GM03348 (cell line): ENCODE measurements at places on chromosomes 16 and 17.

DNA sequence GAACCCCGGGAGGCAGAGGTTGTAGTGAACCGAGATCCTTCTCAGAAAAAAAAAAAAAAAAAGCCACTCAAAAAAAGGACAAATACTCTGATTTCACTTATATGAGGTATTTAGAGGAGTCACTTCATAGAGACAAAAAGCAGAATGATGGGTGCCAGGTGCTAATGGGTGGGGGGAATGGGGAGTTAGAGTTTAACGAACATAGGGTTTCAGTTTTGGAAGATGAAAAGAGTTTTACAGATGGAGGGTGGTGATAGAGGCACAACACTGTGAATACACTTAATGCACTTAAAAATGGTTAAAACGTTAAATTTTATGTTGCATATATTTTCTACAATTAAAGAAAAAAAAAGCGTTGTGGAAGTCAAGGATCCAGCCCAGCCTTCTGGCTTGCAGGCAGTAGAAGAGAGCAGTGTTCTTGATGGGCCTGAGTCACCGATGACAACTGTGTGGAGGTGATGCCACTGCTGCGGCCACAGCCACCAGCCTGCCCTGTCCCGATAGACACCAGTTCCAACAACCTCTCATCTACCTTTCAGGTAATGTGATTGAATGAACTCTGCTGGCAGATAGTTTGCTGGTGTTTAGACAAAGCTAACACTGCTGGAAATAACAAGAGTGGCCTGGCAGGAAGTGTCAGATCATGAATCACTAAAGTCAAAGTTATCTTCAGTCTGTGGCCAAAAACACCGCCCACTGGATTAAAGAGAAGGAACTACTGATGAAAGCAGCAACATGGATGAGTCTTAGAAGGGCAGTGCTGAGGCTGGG is 49.9 kb upstream of the COX10 start:
- DNase-seq: peak; percentile 30

DNA sequence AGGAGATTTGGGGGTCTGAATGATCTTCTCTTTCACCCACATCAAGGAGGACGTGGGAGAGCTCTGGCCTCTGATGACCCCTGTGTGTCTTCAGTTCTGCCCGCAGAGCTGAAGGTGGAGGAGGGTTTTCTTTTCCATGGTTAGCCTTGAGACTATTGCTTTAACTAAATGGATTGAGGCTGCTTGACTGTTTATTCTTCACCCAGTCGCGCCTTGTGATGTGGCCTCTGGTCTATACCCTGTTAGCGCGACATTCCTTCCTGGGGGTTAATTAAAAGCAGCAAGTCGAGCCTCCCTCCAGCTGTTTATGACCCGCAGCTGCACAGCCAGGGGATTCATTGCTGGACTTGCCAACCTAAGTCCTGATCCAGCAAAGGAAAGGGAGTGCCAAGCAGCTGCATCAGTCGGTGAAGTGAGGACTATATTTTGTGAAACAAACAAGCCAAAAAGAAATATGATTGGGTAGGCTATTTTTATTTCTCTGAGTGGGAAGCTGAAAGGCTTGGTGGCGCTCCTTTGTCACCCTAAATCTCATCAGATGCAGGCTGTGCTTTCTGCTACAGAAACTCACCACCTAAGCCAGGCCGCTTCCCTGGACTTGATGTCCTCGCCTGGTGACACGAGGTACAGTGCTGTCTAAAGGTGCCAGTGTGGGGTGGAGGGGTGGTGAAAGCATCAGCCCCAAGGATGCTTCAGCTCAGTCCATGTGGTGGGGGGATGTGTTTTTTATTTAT is 11.0 kb upstream of the SEC14L1 start:
- DNase-seq: peak; percentile 16

- no peak for DNase-seq
Observed at GRCh38 chr17:82323514-82324234, 6.3 kb upstream of the CD7 start.

DNA sequence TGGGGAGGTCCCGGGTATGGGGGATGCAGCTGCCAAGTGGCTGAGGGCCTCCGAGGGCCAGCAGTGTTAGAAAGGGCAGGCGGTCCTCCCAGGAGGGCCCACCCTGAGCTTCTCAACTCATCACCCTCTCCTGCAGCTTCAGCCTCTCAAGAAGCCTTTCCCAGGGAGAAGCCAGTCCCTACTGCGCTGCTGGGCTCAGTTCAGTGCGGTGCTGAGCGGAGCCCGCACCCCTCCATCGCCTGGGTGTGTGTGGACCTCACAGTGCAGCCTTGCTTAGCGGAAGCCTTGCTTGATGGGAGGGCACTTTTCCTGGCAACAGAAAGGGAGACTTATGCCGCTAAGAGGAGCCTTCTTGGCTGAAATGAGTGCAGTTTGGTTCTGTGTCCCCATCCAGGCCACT is 3.5 kb upstream of the APRT start:
- no peak for DNase-seq

DNA sequence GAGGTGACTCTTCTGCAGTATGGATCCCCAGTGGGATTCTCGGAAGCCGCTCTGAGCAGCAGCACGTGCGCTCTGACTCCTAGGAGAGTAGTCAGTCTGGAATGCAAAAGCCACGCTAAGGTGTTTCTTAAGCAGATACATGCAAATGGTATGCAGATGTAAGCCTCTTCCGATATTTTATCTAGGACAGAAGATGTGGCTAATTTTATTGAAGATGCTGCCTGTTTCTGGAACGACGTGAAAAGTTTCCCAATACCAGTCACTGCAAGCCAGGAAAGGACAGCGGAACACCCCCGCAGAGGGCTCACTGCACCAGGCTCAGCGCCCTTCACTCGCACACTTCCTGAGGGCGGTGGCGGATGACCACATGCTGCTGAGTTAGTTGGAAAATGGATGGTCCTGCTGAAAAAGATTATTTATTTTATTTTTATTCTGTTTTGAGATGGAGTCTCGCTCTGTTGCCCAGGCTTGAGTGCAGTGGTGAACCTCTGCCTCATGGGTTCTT is 10.1 kb downstream of the FADS6 start:
- DNase-seq: no peak

GRCh38 chr17:32504166-32504990 is 17.6 kb downstream of the CDK5R1 start:
- DNase-seq: peak; percentile 30

- DNase-seq: no peak
Observed at GRCh38 chr16:84876873-84877606, 57.3 kb downstream of the CRISPLD2 start.

GRCh38 chr16:77169650-77170236 is 21.2 kb upstream of the MON1B start:
- DNase-seq: peak; percentile 13

- DNase-seq: no peak
Observed at GRCh38 chr17:61420052-61420451, 20.4 kb downstream of the TBX2 start.

GRCh38 chr17:8105957-8106398 is 12.3 kb downstream of the ALOXE3 start:
- peak; percentile 58 for DNase-seq

DNA sequence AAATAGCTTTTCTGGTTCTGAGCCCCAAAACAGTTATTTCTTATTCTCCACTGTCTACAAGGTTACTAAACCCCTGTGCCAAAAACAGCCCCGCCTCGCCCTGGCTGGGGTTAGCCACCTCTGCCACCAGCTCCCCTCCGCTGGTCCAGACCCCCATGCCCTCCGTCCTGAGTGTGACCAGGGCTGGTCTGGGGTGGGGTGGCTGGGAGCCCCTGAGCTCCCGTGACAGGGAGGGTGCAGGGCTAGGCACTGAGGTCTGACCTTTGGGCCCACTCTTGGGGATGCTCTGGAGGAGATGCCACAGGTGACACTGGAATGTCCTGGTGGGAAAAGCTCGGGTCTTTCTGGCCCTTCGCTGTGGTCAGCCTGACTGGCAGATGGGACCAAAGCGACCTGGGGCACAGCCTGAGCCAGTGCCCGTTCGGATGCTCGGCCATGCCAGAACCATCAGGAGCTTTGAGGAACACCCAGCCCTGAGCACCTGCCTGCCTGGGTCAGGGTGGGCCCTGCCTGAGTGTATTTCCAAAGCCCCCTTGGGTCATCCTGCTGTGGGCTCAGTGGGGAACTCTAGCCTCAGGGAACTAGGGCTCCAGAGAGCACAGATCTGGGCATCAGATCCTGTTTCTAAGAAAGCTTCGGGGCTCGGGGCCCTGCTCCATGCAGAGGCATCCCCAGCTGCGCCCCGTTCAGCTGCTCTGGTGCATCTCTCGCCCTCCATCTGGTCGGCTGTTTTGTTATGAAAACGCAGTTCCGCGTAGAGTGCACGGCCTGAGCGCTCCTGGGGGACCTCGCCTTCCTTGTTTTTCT is 72.1 kb upstream of the GNG13 start:
- DNase-seq: no peak

DNA sequence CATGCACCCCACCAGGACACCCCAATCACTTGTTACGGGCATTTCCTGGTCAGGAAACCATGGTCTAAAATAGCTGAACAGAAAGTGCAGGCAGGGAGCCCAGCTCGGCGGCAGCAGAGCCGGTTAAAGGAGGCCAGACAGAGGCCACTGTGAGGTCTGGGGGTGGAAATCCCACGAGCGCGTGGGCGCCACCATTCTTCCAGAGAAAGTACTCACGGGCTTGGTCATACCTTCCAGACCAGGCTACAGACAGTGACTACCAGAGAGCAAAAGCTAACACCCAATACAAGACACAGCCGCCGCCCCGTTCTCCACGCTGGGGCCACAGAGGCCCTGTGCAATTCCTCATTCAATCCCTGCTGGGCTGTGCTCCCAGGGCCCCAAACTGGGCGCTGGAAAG is 11.9 kb downstream of the CEP131 start:
- DNase-seq: no peak

DNA sequence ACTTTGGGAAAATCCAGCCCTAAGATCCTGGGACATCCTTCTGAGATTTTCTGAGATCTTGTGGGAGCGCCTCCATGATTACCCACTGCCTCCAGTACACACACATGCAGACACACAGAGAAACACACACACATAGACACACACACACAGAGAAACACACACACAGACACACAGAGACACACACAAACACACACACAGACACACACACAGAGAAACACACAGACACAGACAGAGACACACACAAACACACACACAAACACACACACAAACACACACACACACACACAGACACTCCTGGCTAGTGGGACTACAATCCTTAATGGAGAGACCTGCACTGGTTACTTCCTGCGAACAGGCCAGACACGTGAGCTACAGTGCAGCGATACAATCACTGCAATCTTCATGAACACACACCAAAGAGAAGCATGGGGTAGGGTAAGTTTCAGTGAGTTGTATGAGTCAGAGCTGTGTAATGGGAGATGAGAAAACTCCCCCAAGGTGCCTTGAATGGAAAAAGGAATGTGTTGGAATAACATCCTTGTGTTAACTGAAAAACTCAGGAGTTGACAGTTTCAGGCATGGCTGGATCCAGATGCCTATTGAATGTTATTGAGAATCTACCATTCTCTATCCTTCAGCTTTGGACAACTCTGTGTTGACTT is 79.5 kb downstream of the SLC6A2 start:
- no peak for DNase-seq

GRCh38 chr16:84764970-84765369 is 54.8 kb upstream of the CRISPLD2 start:
- no peak for DNase-seq

GRCh38 chr16:17205279-17206211 is 265.2 kb downstream of the XYLT1 start:
- peak; percentile 59 for DNase-seq

- no peak for DNase-seq
Observed at GRCh38 chr16:50068550-50068949, 2.8 kb downstream of the HEATR3 start.

DNA sequence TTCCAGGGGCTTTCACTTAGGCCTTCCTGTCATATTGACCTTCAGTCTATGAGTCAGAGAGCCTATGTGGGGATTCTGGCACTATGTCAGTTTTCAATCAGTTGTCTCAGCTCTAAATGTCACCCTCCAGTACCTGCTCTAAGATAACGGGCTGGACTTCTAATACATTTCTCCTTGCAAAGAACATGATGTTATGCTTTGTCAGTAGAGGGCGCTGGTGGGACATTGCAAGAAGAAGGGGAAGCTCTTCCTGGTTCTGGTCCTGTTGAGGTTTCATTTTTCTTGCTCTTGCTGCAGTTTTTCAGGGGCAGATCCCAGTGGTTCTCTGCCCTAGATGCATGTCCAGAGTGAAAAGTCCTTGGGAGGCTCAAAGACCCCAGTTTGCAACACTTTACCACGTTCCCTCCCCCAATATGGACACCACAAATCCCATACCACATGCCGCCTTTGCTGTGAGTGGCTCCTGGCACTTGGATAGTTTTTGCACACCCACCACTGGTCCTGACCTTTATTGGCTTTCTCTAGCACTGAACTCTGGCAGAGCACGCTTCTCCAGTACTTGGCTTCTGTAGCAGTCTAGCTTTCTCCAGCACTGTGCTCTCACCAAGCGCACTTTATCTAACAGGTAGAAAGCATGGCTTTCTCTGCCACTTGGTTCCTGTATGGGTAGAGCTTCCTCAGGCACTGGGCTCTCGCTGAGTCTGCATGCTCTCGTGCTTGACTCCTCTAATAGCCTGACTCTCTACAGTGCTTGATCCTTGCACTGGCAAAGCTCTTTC is 49.0 kb downstream of the BCL7C start:
- DNase-seq: peak; percentile 91
